ENCODE measurements at places on chromosomes 2 and 18.

- no peak for DNase-seq
Measured at GRCh38 chr2:30692829-30693275, 114.4 kb downstream of the CAPN13 start.

- DNase-seq, result no peak
Measured at GRCh38 chr18:63440219-63440618, 17.9 kb upstream of the VPS4B start.

DNA sequence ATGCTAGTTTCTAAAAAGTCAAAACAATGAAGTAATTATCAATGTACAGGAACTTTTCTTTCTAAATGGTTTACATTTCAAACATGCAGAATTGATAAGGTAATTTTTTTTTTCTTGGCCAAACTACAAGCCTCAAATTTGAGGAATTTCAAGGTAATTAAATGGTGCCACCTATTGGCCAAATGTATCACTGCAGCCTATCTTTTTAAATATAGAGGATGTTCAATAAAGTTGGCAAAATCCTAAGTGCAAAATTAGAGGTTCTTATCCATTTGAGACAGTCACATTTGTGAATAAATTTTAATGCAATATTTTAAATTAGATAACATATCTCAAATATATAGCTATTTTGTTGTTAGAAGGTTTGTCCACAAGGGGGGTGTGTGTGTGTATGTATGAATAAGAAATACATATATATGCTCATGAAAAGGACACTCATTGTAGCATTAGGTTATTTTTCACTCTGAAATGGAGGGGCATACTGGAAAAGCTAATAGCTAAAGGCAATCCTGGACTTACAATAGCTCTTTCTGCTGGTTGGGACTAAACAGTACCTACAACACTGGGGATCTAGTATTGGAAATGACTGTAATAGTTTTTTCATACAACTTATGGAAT is 26.2 kb downstream of the MMADHC start:
- DNase-seq, result peak; percentile 34

GRCh38 chr2:240211598-240212424 is 71.4 kb upstream of the OTOS start:
- no peak for DNase-seq

DNA sequence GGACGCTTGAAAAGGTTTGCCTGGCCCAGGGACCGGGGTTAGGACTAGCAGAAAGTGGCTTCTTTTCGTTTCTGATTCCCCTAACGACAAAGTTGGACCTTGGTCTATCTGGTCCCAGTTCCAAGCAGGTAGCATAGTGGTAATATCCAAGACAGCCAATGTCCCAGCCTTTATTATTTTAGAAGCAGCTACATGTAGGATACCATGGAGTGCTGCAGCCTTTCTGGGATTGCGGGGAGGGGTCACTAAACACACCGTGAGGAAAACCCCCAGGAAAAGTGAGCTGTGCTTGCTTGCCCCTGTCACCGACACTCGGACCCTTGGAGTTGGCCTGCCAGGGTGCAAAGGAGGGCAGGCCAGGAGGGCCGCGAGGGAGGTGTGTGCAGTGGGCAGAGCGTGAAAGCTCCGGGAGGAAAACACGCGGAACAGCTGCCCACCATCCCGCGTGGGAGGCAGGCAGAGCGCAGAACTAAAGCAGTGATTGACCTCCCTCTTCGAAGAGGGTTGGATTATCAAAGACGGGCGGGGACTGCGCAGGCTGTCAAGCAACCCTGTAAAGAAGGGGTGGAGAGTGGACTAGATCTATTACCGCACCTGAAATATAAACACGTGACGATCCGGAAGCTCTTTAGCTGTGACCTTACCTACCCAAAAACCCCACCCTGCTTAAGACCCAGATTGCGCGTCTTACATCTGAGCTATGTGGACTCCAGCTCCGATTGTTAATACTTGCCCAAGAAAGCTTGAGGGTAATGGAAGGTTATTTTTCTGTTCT is 624 bp upstream of the MAP4K3 start:
- DNase-seq, result peak; percentile 68

DNA sequence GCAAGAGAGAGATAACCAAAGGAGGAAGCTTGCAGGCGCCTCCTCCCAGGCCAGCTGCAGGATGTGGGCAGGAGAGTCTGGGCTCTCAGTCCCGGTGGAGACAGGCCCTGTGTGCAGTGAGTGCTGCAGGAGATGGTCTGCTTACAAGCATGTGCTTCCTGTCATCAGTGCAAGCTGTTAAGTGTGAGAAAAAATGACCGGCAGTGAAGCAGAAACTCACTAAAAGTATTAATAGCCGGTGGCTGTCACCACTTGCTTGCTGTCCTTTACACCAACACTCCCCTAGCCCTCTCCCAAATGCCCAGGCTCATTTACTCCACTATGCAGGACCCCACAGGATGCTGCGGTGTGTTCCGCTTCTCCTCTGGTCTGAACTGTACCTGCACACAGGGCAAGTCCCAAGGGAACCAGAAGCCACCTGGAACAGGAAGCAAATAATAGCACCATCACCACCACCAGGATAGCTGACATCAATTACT is 435.6 kb upstream of the HS6ST1 start:
- DNase-seq, result no peak

DNA sequence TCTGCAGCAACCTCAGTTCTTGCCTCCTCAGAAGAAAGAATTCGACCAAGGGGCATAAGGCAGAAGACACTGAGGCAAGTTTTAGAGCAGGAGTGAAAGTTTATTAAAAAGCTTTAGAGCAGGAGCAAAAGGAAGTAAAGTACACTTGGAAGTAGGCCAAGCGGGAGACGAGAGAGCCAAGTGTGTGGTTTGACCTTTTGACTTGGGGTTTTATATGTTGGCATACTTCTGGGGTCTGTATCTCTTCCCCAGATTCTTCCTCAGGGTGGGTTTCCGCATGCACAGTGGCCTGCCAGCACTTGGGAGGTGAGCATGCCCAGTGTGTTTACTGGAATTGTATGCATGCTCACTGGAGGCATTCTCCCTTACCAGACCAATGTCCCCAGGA is 59.3 kb upstream of the ANKRD44 start:
- no peak for DNase-seq

GRCh38 chr2:38723173-38723572 is 28.0 kb downstream of the SRSF7 start:
- no peak for DNase-seq

DNA sequence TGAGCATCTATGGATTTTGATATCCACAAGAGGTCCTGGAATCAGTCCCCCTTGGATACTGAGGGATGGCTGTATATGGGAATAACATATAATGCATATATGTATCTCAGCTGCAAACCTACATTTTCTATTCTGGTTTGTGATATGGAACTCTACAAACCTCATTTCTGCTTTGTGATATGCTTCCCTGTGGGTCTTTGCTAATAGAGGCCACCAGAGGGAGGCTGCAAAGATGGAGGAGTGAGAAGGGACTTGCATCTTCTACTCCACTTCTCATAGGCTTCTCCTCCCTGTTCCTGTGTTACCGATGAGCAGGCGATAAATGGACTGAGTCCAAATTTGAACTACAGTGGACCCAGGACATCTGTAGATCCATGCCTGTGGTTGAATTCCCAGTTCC is 37.8 kb downstream of the ARID5A start:
- no peak for DNase-seq

GRCh38 chr2:217756375-217757107 is 246.3 kb downstream of the TNS1 start:
- DNase-seq, result peak; percentile 20

- no peak for DNase-seq
Measured at GRCh38 chr2:96906729-96907114, 36.8 kb upstream of the SEMA4C start.

GRCh38 chr2:20107776-20108175 is 56.3 kb upstream of the LAPTM4A start:
- DNase-seq, result no peak

- no peak for DNase-seq
Measured at GRCh38 chr2:8006626-8007025, 675.2 kb upstream of the ID2 start.

Data from NCI-H1694 treated with DMSO at 0.1 percent for 48 hours (cell line).